ENCODE measurements at places on chromosomes 5 and 9. TPM values are rescaled to one million over a fixed set of nuclear protein-coding genes. Genes with fewer than 3 reads are reported as not detected.
A peak's percentile ranks its signal among the peaks of the same experiment; 100 is the strongest.

DNA sequence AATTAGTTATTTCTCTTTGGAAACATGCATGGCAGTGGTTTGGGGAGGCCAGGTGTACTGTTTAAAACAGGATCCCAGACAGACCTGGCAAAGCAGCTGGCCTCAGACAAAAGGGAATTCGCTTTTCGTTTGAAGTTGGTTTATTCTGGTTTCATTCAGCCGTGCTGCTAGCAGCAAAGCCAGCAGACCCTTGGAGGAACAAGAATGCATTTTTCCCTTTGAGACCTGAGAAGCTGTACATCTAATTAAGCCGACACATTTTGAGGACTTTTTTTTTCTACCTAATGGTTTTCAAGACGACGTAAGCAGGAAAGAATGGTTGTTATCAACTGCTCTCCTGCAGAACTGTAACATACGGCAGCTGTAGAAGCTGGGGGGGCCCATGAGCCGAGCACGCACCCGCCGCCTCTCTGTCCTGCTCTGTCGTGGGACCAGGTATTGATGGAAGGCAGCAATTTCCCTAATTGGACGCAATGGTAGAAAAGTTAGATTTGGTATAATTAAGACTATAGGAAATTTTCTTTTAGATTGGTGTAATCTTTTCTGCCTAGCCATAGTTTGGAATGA lies 13.6 kb downstream of the PLEKHG4B start:
- no peaks in the 10 kb centered on the region for H3K27me3 ChIP-seq
- no peak overlapping the region for H3K27ac ChIP-seq
- no peaks in the 10 kb centered on the region for H3K4me1 ChIP-seq
- H3K36me3 ChIP-seq = no peaks in the 10 kb centered on the region
- no peak for DNase-seq

EQTN gene
- total RNA-seq = not detected

- no peak for DNase-seq
- H3K27me3 ChIP-seq = no peaks in the 10 kb centered on the region
- H3K36me3 ChIP-seq = no peaks in the 10 kb centered on the region
- H3K27ac ChIP-seq = no peak overlapping the region
- H3K4me3 ChIP-seq = no peak overlapping the region
Observed at GRCh38 chr9:126230692-126231091, 95.9 kb upstream of the MVB12B start.

LCN2 gene
- not detected for total RNA-seq

- H3K27me3 ChIP-seq = no peaks in the 10 kb centered on the region
- peak; percentile 90 for DNase-seq
- H3K4me1 ChIP-seq = peaks cover 7% of the 10 kb centered on the region
- no peaks in the 10 kb centered on the region for H3K36me3 ChIP-seq
Observed at GRCh38 chr5:66307647-66308241, 163.6 kb downstream of the SREK1 start.

DNA sequence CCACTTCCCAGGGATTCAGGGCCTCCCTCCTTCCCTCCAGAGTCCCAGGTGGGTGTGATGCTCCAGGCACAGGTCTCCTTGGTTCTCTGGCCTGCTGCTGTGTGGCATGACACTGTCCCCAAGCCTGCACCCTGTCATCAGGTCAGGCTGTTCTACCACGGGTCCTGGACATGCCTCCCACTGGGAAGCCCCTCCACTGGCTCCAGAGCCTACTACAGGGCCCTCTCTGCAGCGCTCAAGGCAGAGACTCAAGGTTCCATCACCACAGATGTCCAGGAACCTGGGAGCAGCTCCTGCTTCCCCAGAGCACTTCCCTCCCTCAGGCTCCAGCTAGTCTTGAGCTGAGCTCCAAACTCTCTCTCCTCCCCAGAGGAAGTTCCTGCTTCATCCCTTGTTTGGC lies 237.3 kb downstream of the PBX3 start:
- H3K4me1 ChIP-seq = no peaks in the 10 kb centered on the region
- H3K27ac ChIP-seq = no peak overlapping the region
- H3K27me3 ChIP-seq = 0 out of 2 replicates have a peak, but pooled peaks cover under 1% of the 10 kb centered on the region
- no peak for DNase-seq
- H3K4me3 ChIP-seq = no peak overlapping the region

DNA sequence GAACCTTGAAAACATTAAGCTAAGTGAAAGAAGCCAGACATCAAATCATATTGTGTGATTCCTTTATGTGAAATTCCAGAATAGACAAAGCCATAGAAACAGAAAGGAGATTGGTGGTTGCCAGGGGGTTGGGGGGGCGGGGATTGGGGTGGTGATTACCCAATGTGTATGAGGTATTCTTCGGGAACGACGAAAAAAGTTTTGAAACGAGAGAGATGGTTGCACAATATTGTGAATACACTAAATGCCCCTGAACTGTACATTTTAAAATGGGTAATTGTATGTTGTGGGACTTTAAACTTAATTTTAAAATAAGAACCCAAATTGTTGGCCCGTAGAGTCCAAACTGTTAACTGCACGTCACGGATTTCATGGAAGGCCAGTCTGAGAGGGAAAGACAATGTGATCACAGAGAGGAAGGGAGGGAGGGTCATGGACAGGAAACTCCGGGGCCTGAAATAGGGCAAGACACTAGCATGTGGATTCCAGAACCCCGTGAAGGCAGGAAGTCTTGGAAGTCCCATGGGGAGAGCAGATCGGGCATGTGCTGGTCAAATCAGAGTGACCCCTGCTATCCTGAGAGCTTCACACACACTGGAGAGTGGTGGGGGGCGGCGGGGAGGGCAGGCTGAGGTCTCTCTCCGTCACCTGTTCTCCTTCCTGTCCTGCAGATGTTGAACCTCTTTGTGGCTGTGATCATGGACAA lies 218.4 kb downstream of the CACNA1B start:
- DNase-seq = no peak
- H3K27me3 ChIP-seq = no peaks in the 10 kb centered on the region
- H3K27ac ChIP-seq = no peak overlapping the region
- no peaks in the 10 kb centered on the region for H3K4me1 ChIP-seq

DNA sequence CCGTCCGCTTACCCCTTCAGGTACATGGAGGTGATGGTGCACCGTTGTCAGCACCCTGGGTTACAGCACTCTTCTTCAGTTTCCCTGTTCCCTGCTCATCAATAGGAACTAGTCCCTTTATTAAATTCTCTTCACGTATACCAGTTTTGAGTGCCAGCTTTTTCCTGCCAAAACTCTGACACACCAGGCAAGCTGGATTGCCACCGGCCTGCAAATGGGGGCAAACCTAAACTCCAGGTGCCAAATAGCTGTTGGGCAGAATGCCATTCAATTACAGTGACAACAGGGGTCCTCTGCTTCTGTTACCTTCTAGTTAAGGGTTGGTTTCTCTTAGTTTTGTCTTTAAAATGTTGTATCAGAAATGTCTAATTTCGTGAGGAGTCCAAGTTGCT lies 400.4 kb downstream of the OSTF1 start:
- H3K27me3 ChIP-seq = no peaks in the 10 kb centered on the region
- no peak overlapping the region for H3K4me3 ChIP-seq
- 0 out of 2 replicates have a peak, but pooled peaks cover 2% of the 10 kb centered on the region for H3K4me1 ChIP-seq
- H3K27ac ChIP-seq = no peak overlapping the region
- no peak for DNase-seq

SSNA1 gene
- 101 TPM for total RNA-seq

DNA sequence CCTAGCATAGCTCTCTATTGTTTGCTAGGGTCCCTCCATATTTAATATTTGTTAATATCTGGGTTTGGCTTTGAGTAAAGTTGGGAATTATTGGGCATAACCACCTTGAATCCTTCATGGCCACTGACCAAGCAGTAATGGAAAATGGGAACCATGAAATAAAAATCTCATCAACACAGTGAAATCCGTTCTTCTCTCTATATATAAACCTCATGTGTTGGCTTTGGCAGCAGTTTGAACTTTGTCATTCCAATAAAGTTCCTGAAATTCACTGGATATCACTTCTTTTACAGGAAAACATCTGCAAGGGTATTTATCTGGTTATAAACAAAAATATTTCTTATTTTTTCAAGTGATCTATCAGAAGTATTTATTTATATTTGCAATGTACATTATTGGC lies 93.0 kb upstream of the MPDZ start:
- peaks cover 3% of the 10 kb centered on the region for H3K27me3 ChIP-seq
- no peak for DNase-seq
- H3K36me3 ChIP-seq = no peaks in the 10 kb centered on the region
- H3K4me1 ChIP-seq = no peaks in the 10 kb centered on the region

DNA sequence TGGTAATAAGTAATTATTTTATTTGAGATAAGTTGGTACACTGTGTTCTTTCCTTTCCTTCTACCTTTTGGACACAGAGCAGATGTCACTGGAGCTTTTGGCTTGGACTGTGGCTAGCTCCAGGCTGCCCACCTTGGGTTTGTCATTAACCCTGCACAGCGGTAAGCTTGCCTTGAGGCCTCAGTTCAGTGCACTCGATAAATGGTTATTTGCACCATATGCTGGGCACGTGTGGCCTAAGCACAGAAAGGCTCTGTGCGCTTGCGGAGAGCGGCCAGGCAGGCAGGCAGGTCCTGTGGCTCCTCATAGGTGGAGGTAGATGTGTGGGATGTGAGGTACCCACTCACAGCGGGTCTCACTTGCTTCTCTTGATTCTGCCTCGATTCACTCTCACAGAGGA lies 30.0 kb upstream of the TENT4A start:
- no peaks in the 10 kb centered on the region for H3K27me3 ChIP-seq
- H3K36me3 ChIP-seq = no peaks in the 10 kb centered on the region
- H3K27ac ChIP-seq = no peak overlapping the region
- no peak overlapping the region for H3K4me3 ChIP-seq

BTNL8 gene
- total RNA-seq = not detected

DNA sequence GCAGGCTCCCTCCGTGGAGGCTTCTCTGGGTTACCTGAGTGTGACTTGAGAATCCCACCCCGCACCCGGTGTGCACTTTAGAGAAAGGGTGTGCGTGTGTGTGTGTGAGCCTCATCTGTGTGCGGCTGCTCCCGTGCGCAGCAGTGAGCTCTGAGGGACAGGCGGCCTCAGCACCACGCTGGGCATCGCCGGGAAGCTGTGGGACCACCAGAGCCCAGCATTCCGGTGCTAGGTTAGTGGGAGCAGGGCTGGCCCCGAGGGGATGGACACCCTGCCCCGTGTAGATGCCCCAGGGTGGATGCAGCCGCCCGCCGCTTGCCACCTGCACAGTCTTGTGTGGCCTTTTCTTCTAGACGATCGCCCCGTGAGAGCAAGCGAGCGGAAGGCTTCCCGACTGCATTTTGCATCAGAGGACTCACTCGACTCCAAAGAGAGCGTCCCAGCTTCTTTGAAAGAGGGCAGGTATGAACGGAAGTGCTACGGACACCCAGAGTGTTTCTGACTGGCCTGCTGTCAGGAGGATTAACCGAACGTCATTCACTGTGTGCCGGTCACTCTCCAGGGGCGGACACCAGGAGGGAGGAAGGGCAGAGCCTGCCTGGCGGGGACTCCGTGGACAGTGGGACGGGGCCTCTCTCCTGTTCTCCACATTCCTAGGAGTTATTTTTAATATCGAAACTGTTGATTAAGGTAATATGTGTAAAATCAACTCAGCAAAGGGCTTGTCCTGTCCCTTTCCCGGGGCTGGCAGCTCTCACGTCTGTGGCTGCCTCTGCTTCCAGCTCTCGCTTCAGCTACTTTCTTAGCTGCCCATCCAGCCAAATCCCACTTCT lies 12.2 kb downstream of the CEP72 start:
- peaks cover 26% of the 10 kb centered on the region for H3K4me1 ChIP-seq
- no peak overlapping the region for H3K27ac ChIP-seq
- DNase-seq = no peak
- peaks cover 36% of the 10 kb centered on the region for H3K36me3 ChIP-seq
- no peaks in the 10 kb centered on the region for H3K27me3 ChIP-seq

TMEM167A gene
- 32.6 TPM for total RNA-seq

DNA sequence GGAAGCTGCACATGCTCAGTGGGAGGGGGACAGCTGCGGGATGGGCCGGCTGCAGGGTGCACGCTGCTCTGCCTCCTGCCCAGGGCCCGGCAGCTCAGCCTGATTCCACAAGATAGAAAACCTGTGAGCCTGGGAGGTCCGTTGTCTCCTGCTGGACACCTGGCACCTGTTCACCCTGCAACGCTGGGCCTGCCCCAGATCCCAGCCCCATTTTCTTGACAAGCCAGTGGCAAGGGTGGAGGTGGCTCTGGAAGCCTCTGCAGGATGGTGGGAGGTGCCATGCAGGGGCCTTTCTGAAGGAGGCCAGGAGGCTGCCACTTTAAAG lies 68.1 kb upstream of the RNF130 start:
- H3K36me3 ChIP-seq = no peaks in the 10 kb centered on the region
- no peaks in the 10 kb centered on the region for H3K27me3 ChIP-seq
- no peak overlapping the region for H3K27ac ChIP-seq
- no peak overlapping the region for H3K4me3 ChIP-seq
- peak; percentile 4 for DNase-seq

PDGFRB gene
- not detected for total RNA-seq

PTGDS gene
- not detected for total RNA-seq

TAF1L gene
- not detected for total RNA-seq

GRCh38 chr9:115883467-115884329 lies 269.9 kb upstream of the PAPPA start:
- no peak overlapping the region for H3K4me3 ChIP-seq
- no peaks in the 10 kb centered on the region for H3K4me1 ChIP-seq
- peak; percentile 63 for DNase-seq
- H3K27me3 ChIP-seq = no peaks in the 10 kb centered on the region

All from Karpas-422 (cell line).